Activated T-cell treated with anti-CD3 and anti-CD28 coated beads, Interleukin-2, amount 50 U/mL, for 24 hours (primary cell): ENCODE measurements at places on chromosomes 2 and 18.

DNA sequence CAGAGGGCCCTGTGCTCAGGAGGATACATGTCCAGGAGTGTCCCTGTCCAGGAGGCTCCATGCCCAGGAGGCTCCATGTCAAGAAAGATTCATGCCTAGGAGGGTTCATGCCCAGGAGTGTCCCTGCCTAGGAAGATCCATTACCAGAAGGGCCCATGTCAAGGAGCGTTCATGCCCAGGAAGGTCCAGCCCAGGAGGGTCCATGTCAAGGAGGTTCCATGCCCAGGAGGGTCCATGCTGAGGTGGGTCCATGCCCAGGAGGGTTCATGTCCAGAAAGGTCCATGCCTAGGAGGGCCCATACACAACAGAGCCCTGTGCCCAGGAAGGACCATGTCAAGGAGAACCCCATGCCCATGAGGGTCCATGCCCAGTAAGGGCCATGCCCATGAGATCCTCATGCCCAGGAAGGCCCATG lies 7.0 kb downstream of the GPR35 start:
- no peaks in the 10 kb centered on the region for H3K27me3 ChIP-seq
- no peak for DNase-seq
- H3K4me1 ChIP-seq: peaks cover 8% of the 10 kb centered on the region
- H3K27ac ChIP-seq: no peak overlapping the region

- DNase-seq: no peak
- no peak overlapping the region for H3K27ac ChIP-seq
- no peak overlapping the region for H3K4me3 ChIP-seq
- no peaks in the 10 kb centered on the region for H3K4me1 ChIP-seq
These were observed 497.6 kb upstream of the FAM98A start for GRCh38 chr2:34096562-34097171.

GRCh38 chr2:234556848-234557573 lies 60.1 kb upstream of the ARL4C start:
- H3K4me3 ChIP-seq: no peak overlapping the region
- DNase-seq: no peak
- H3K4me1 ChIP-seq: no peaks in the 10 kb centered on the region
- H3K36me3 ChIP-seq: no peaks in the 10 kb centered on the region
- no peak overlapping the region for H3K27ac ChIP-seq
- H3K27me3 ChIP-seq: peaks cover 5% of the 10 kb centered on the region

- H3K4me3 ChIP-seq: no peak overlapping the region
- H3K27ac ChIP-seq: no peak overlapping the region
- peaks cover 37% of the 10 kb centered on the region for H3K4me1 ChIP-seq
- no peaks in the 10 kb centered on the region for H3K27me3 ChIP-seq
- peaks cover 25% of the 10 kb centered on the region for H3K36me3 ChIP-seq
These were observed 45.1 kb downstream of the LCLAT1 start for GRCh38 chr2:30492185-30492584.

DNA sequence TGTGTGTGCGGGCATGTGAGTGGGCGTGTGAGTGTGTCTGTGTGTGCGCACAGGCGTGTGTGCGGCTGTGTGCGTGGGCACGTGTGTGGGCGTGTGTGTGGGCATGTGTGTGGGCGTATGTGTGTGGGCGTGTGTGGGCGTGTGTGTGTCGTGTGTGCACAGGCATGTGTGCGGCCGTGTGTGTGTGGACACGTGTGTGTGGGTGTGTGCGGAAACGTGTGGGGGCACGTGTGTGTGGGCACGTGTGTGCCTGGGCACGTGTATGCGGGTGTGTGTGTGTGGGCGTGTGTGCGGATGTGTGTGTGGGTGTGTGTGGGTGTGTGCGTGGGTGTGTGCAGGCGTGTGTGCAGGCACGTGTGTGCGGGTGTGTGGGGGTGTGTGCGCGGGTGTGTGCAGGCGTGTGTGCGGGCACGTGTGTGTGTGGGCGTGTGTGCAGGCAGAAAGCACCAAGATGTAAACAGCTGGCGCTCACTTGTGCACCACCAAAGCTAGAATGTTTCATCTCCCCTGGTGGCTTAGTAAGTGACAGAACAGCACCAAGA lies 31.2 kb upstream of the ALKAL2 start:
- peaks cover 28% of the 10 kb centered on the region for H3K4me1 ChIP-seq
- no peaks in the 10 kb centered on the region for H3K36me3 ChIP-seq
- H3K27me3 ChIP-seq: peaks cover 15% of the 10 kb centered on the region
- peak overlapping the region; percentile 67 for H3K4me3 ChIP-seq
- H3K27ac ChIP-seq: peak overlapping the region; percentile 98
- DNase-seq: no peak

DNA sequence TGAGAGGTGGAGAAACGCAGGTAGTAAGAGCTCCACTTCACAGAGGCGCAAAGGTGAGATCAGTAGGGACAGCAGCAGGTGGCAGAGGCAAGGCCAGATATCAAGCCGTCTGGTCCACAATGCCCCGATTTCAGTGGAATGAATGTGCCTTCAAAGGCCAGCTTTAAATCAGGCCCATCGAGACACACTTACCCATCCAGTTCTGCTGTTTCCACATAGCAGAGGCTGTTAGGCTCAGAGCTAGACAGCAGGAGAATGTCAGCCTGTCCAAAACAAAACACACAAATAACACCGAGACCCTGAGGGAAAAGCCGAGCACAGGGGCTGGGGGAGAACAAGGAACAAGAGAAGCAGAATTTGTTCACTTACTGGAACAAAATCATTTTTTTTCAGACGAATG lies 75.8 kb upstream of the NARS1 start:
- H3K27ac ChIP-seq: no peak overlapping the region
- no peaks in the 10 kb centered on the region for H3K27me3 ChIP-seq
- DNase-seq: no peak
- peaks cover 4% of the 10 kb centered on the region for H3K4me1 ChIP-seq
- H3K4me3 ChIP-seq: no peak overlapping the region
- H3K36me3 ChIP-seq: peaks cover 17% of the 10 kb centered on the region

DNA sequence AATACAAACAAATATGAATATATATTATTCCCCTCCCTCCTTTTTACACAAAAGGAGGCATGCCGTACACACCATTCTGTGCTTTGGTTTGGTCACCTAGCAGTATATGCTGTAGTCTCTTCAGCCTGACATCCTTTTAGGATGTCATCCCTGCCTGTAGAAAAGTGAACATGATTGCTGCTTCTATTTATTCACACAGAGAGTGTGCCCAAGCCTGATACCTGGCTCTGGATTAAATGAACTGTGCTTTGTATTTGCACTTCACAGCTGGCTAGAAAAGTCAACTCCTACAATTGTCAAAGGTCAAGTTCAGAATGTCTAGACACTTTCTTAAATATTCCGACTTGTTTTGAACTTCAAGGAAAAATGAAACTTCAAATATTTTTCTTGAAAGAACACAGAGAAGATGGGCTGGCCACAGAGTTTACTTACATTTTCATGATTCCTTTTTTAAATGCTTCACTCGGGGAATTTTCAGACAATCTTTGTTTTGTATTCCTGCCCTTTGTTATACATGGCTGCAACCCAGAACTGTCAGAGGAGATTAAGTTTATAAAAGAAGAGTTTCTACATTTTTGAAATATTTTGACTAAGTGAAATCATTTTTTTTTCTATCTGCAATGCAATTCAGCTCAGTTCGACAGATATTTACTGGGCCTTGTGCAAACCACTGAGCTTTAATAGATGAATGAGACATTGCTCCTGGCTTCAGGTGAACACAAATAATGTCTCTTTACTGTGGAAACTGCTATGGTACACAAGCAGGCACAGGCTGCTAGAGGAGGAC lies 33.5 kb downstream of the DAPL1 start:
- DNase-seq: no peak
- no peaks in the 10 kb centered on the region for H3K36me3 ChIP-seq
- H3K4me3 ChIP-seq: no peak overlapping the region
- no peak overlapping the region for H3K27ac ChIP-seq

- H3K27ac ChIP-seq: no peak overlapping the region
- peaks cover 19% of the 10 kb centered on the region for H3K27me3 ChIP-seq
- no peak for DNase-seq
- no peak overlapping the region for H3K4me3 ChIP-seq
- H3K36me3 ChIP-seq: peaks cover 3% of the 10 kb centered on the region
These were observed 110.0 kb downstream of the HDAC4 start for GRCh38 chr2:239290618-239291474.

DNA sequence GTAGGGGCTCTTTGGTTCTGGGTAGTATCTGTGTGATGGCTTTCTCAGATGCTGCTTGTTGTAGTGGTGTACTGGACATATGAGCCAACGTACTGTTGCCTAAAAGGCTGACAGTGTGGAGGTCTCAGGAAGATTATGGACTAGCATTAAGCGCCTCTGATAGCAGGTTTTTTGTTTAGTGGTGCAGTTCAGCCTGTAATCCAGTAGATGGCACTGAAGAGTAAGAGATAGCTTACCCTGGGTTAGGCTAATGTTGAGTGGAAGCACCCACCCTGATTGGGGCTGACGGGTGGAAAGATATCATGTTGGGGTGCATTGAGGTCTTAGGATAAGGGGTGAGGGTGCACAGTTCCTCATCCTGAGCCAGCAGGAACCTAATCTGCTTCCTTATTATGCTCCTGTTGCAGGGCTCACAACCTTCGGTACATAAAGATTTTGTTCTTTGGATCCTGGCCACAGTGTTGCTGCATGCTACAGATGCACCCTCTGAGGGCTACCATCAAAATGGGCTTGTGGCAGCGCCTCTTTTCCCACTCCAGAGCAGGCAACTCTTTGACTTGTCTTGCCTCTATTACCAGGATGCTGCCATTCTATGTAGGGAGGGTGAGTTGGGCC lies 79.6 kb downstream of the MSTN start:
- DNase-seq: no peak
- H3K4me1 ChIP-seq: no peaks in the 10 kb centered on the region
- no peak overlapping the region for H3K4me3 ChIP-seq
- no peak overlapping the region for H3K27ac ChIP-seq

DNA sequence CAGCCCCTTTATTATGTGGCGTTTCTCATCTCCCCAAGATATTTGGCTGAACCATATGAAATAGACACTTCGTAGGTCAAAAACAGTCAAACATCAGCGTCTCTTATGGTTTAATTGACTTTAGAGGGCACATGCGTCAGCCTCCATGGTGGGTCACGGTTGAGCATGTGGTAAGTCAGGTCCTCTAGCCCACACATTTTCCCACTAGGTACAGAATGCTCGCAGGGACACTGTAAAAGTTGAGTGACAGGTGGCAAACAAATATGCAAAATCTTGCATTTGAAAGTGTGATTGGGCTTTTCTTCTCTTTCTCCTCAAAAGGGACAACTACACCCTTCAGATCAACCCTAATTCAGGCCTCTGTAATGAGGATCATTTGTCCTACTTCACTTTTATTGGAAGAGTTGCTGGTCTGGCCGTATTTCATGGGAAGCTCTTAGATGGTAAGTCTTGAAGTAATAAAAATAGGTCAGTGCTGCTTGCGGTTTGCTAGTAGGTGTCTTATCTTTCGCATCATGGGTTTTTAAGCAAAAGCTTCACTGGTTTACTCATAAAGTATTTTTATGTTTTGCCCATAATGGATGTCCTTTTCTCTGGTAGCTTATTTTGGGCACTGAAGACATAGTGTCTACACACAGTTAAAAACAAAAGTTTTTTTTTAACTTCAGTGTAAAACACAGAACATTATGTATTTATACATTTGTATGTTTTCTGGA lies 261.3 kb downstream of the ALPK2 start:
- no peak for DNase-seq
- H3K4me3 ChIP-seq: no peak overlapping the region
- H3K36me3 ChIP-seq: no peaks in the 10 kb centered on the region
- peaks cover 14% of the 10 kb centered on the region for H3K4me1 ChIP-seq
- no peaks in the 10 kb centered on the region for H3K27me3 ChIP-seq

GRCh38 chr2:127425540-127426490 lies 7.6 kb downstream of the PROC start:
- no peaks in the 10 kb centered on the region for H3K36me3 ChIP-seq
- H3K4me1 ChIP-seq: peaks cover 11% of the 10 kb centered on the region
- no peak for DNase-seq
- no peak overlapping the region for H3K4me3 ChIP-seq
- peaks cover 48% of the 10 kb centered on the region for H3K27me3 ChIP-seq

GRCh38 chr18:11482271-11482670 lies 127.1 kb upstream of the SLC35G4 start:
- H3K27ac ChIP-seq: no peak overlapping the region
- H3K36me3 ChIP-seq: no peaks in the 10 kb centered on the region
- H3K4me3 ChIP-seq: no peak overlapping the region

GRCh38 chr2:207165121-207166038 lies at the start of gene KLF7:
TSS of gene KLF7 (minus strand) at chr2:207165948. CDS start at chr2:207165568, 380 bp downstream.
- peak within 1 kb of the TSS; percentile 84 for H3K4me3 ChIP-seq
- peaks cover 3% of the 10 kb centered on the region for H3K27me3 ChIP-seq
- H3K4me1 ChIP-seq: peaks cover 59% of the 10 kb centered on the region
- H3K27ac ChIP-seq: peak within 1 kb of the TSS; percentile 97

- H3K4me3 ChIP-seq: no peak overlapping the region
- DNase-seq: no peak
- no peaks in the 10 kb centered on the region for H3K4me1 ChIP-seq
- peaks cover 22% of the 10 kb centered on the region for H3K27me3 ChIP-seq
- no peaks in the 10 kb centered on the region for H3K36me3 ChIP-seq
- no peak overlapping the region for H3K27ac ChIP-seq
These were observed 49.6 kb downstream of the SOWAHC start for GRCh38 chr2:109663721-109664120.

DNA sequence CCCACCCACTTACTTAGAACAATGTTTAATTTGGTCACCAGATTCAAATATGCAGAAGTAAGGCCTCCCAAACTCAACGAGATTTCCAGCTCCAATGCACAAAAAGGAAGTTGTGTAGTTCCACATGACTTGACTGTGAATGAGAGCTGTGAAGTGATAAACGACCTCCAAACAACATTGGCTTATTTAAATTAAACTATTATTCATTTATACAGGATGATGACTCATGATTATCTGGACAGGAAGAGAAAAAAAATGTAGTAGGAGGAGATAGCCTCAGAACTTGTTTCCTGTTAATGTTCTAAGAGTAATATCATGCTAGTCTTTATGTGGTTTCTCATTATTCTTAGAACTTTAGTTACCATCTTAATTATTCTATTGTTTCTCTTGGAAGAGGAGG lies 237.3 kb downstream of the C1D start:
- no peak overlapping the region for H3K4me3 ChIP-seq
- H3K27ac ChIP-seq: no peak overlapping the region
- no peaks in the 10 kb centered on the region for H3K36me3 ChIP-seq

GRCh38 chr18:79629249-79629558 lies 50.4 kb upstream of the CTDP1 start:
- peaks cover 12% of the 10 kb centered on the region for H3K27me3 ChIP-seq
- H3K4me3 ChIP-seq: no peak overlapping the region
- DNase-seq: peak; percentile 6
- no peak overlapping the region for H3K27ac ChIP-seq
- H3K4me1 ChIP-seq: peaks cover 10% of the 10 kb centered on the region
